ENCODE measurements at places on chromosomes 4 and X.

- no peak for DNase-seq
Measured at GRCh38 chrX:114930227-114930626, 87.2 kb downstream of the IL13RA2 start.

GRCh38 chr4:182240161-182241130 lies 2.8 kb upstream of the TENM3 start:
- no peak for DNase-seq

DNA sequence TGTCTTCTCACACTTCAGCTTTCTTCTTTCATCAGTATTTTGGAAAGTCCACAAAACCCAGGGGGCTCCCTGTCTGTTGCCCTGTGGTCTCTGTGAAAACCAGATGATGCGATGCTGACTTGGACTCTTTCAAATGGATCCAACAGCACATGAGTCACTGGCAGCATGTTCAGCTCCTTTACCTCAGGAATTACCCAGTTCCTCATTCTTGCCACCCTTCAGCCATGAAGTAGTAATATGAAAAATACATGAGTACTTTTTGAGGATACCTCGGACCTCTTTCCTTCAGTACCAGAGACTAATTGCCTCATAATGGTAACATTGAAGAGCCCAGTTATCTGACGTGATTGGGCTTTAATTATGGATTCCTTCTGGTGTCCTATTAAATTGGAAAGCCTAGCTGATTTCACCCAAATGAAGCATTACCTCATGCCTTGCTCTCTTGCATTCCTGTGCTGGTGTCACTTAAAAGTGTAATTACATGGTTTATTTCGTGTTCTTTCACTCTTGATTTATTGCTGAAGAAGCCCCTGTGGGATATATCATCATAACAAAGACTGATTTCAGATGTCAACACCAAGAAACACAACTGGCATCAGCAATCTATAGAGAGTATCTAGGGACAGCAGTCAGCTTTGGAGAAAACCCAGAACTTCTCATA lies 63.4 kb downstream of the NFKB1 start:
- DNase-seq = no peak

GRCh38 chr4:79013756-79014155 lies 74.5 kb upstream of the PAQR3 start:
- DNase-seq = no peak

DNA sequence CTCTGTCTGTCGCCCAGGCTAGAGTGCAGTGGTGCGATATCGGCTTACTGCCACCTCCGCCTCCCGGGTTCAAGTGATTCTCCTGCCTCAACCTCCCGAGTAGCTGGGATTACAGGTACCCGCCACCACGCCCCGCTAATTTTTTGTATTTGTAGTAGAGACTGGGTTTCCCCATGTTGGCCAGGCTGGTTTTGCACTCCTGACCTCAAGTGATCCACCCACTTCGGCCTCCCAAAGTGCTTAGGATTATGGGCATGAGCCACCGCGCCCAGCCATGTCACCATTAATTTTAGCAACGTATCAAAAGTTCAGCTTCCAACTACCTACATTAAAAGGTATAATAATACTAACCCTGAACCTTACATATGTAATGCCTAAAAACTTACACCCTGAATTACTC lies 940 bp upstream of the UTP3 start:
- DNase-seq = no peak

GRCh38 chr4:185318679-185319078 lies 77.0 kb downstream of the LRP2BP start:
- no peak for DNase-seq

- no peak for DNase-seq
Measured at GRCh38 chr4:94436512-94436911, 15.2 kb upstream of the PDLIM5 start.

GRCh38 chr4:52069571-52069970 lies 18.5 kb downstream of the SPATA18 start:
- DNase-seq = no peak

- no peak for DNase-seq
Measured at GRCh38 chrX:39421006-39421405, 619.7 kb downstream of the MID1IP1 start.

DNA sequence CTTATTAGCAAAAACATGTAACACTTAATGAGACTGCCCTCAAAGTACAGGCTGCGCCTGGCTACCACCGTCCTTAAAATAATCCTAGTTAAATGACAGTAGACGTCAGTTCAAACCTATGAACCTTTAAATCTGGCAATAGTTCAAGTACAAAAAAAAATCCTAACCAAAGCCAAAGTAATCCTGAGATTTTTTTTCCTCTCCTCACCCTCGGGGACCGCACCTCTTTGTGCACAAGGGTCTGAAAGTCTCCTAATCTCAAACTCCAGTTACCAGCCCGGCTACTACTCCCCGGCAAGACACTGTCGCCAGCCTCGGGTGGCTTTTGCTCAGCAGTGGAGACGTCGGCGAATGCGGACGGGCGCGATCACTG lies 439 bp downstream of the SEC31A start:
- DNase-seq = no peak

GRCh38 chr4:124234771-124235170 lies 477.8 kb downstream of the ANKRD50 start:
- DNase-seq = no peak

DNA sequence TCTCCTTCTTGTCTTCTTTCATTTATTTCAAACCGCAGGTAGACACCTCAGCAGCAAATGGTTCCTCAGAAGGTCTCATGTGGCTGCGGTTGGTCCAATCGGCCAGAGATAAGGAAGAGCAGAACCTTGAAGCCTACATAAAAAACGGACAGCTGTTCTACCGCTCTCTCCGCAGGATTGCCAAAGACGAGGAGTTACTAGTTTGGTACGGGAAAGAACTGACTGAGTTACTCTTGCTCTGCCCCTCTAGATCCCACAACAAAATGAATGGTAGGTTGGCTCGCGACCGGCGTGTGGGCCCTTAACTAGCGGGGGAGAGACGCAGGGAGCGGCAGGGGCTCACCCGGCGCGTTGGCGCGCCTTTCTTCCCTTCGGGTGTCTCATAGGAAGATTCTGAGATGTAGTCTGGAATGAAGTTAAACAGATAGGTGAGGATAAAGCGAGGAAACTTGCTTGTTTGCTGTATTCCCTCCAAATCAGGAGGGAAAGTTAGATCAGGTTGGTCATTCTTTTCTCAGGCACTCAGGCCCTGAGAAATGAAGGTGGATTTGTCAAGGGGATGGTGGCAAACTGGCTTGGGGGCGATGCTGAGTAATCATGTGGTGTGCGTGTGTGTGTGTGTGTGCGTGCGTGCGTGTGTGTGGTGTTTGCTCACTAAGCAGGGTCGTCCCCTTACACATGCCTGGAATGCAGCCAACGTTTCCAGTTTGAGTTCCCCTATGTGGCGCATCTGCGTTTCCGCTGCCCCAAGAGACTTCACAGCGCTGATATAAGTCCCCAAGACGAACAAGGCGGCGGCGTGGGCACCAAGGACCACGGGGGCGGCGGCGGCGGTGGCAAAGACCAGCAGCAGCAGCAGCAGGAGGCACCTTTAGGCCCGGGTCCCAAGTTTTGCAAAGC lies 4.2 kb downstream of the PRDM8 start:
- peak; percentile 71 for DNase-seq

DNA sequence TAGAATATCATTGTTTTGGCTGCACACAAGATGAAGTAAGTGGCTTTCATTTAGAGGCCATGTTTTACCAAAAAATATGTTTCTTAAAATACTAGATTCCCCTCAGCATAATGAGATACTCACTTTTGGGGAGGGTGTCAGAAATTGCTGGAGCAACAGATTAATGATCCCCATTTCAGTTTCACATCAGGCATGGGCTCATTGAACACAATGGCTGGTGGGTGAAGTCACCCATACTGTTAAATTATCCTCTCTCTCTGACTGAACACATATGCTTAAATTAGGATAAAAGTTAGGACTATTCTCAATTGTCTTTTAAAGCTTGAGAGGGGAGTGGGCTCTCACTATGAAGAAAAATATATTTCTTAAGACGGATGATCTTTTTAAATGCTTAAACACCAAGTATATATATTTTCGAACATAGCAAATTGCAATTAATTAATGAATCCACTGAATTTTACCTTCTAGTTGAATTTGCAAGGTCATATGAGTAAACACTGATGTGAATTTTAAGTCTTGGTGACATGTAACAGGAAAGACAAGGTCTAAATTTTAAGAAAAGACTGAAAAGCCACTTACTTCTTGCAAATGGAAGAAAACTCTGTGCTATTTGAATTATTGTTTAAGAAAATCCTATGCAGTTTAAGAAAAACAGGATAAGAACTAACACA lies 2.5 kb downstream of the GPM6A start:
- DNase-seq = no peak

DNA sequence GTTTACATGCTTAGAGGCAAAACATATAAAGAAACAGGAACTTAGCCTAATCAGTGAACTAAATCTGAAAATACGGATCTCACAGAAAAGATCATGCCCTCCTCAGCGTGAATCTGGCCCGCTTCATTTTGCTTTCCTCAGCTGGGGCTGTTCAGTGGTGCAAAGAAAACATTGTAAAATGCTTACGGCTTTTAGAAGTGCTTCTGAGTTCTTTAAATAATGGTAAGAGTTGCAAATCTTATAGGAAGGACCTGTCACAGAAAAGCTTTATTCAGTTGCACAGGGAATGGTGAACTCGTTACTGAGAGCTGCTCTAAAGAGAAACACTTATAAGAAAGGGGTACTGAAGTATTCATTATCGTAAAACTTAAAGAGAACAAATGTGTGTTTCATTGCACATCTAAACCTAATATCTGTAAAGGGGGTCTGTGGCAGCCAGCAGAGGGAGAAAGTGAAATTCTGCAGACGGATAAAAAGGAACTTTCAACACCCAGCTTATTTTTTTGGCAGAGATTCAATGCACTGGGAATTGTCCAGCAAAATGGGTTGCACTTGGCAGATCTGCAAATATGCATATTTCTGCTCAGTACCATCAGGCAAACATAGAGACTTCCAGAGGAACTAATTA lies 139.2 kb upstream of the ANK2 start:
- DNase-seq = no peak

- DNase-seq = no peak
Measured at GRCh38 chrX:39650768-39651347, 446.9 kb downstream of the BCOR start.

- no peak for DNase-seq
Measured at GRCh38 chr4:158812543-158812942, 43.7 kb downstream of the FNIP2 start.

GRCh38 chr4:78235800-78236199 lies 178.7 kb downstream of the FRAS1 start:
- DNase-seq = no peak

GRCh38 chrX:78687586-78687985 lies 28.5 kb upstream of the RTL3 start:
- no peak for DNase-seq

GRCh38 chr4:74305000-74305399 lies 3.3 kb upstream of the EPGN start:
- DNase-seq = no peak

GRCh38 chr4:187500796-187501195 lies 494.8 kb upstream of the ZFP42 start:
- DNase-seq = no peak

DNA sequence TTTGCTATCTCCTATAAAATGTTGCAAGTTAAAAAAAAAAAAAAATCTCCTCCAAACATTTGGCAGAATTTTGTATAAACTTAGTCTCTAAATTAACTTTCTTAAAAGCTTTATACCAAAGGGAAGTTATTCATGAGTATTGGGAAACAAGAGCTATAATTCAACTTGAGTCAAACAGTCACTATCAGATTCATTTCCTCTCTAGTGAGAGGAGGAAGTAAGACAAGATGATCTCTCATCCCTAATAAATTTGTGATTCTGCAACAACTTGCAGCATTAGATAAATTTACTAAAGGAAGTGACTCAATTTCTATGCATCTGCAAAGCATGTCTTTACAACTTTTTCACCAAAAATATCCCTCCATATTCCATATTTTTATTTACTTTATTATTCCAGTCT lies 135.4 kb upstream of the GNPDA2 start:
- no peak for DNase-seq

GRCh38 chr4:127936974-127937373 lies 28.0 kb downstream of the MFSD8 start:
- DNase-seq = no peak

GRCh38 chr4:12221031-12221430 lies 792.3 kb upstream of the HS3ST1 start:
- DNase-seq = no peak

- DNase-seq = no peak
Measured at GRCh38 chr4:140289486-140289885, 84.0 kb upstream of the SCOC start.

- no peak for DNase-seq
Measured at GRCh38 chr4:118340109-118340508, 12.7 kb downstream of the PRSS12 start.

GRCh38 chr4:158811704-158812103 lies 42.9 kb downstream of the FNIP2 start:
- DNase-seq = no peak

GRCh38 chr4:29710519-29710918 lies 1009.6 kb upstream of the PCDH7 start:
- DNase-seq = no peak

All from activated T-cell treated with anti-CD3 and anti-CD28 coated beads, Interleukin-2, amount 50 U/mL, for 1 hour (primary cell).